ENCODE measurements at places on chromosomes 1 and 21.

GRCh38 chr1:230707732-230708630 is 5.9 kb downstream of the AGT start:
- no peak for DNase-seq

- no peak for DNase-seq
Measured at GRCh38 chr1:38834221-38834782, 25.3 kb downstream of the RRAGC start.

GRCh38 chr1:182120411-182121258 is 59.1 kb upstream of the ZNF648 start:
- DNase-seq: peak; percentile 48

DNA sequence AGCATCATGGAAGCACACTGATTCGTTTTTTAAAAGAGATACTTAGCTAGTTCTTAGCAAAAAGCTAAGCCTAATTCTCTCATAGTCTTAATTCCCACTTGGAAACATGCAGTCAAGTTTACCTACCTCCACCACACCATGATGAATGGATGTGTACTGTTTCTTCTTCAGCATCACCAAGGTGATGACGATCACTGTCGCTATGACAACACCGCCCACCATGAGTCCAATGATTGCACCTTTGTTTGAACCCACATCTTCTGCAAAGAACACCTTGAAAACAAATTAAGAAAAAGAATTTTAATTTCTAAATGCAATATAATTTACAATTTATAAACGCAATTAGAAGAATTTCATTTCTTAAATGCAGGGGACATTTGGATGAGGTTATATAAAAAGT is 156.8 kb downstream of the GABPA start:
- DNase-seq: no peak

- DNase-seq: no peak
Measured at GRCh38 chr1:56938646-56939045, 27.2 kb downstream of the C8B start.

DNA sequence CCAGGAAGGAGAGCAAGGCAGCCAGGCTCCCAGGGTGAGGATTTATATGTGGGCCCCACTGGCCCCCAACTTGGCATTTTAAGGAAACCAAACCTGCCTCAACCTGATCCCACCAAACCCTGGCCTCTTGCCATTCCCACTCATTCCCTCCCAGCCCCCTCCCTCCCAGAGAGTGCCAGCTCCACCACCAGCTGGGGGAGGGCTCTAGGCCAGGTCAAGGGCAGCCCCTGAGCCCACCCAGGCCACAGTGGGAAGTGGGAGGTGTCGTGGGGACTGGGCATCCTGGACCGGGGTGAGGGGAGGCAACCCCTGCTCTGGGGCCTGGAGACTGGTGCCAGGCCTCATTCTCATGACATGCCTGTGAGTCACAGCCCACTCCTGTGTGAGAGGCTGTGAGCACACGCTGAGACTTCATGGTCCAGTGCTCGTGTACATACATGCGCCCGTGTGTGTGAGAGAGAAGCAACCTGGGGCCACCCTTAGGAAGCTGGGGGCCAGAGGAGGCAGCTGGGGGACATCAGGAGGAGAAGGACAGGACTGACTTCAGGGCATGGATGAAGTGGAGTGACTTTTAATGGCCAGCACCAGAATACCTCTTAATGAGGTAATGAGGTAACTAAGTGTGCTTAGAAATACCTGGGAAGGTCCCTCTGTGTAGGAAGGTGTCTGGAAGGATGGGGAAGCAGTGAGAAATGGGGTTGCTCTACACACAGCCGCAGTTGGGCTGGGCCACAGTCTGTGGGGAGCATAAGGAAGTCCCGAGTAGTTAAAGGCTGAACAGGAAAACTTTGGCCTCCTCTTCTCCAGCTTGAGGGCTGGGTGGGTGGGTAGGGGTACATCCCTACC is at the start of gene S100A2:
Gene S100A2 (minus strand): TSS at position 316 of the 846 bp plus-strand sequence. CDS start 1,967 bp downstream, outside the sequence.
- peak; percentile 98 for DNase-seq

DNA sequence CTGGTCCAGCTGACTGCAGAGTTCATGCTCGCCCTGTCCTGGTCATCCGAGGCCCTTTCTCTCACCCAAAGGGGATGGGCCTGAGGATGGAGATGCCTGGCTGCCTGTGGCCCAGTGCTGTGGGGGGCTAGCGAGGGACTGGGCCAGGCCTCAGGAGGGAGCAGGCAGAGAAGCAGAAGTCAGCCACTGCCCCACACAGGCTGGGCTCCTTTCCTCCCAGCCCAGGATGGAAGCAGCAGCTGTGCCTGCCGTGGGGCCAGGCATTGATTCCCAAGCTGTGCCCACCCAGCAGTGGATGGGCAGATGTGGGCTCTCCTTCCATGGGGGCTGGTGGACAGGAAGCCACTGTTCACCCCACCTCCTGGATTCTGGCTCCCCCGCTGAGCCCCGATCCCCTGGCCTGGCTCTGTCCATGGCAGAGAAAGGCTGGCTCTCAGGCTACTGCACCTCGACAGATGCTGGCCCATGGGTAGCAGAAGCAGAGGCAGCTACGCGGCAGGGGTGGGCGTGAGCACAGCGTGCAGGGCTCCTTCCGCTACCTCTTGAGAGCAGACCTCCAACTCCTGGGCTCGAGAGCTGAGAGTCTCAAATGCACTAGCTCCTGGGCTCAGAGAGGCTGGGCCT is 24.6 kb downstream of the RUNX3 start:
- DNase-seq: no peak

GRCh38 chr21:33901412-33902288 is 14.0 kb downstream of the ATP5PO start:
- peak; percentile 84 for DNase-seq

- DNase-seq: peak; percentile 74
Measured at GRCh38 chr1:6424619-6425593, at the start of gene ESPN. Gene ESPN, plus strand, starts transcription at chr1:6424776. Its CDS starts 180 bp downstream, at chr1:6424956.

GRCh38 chr1:30596470-30596869 is 126.9 kb downstream of the MATN1 start:
- no peak for DNase-seq

DNA sequence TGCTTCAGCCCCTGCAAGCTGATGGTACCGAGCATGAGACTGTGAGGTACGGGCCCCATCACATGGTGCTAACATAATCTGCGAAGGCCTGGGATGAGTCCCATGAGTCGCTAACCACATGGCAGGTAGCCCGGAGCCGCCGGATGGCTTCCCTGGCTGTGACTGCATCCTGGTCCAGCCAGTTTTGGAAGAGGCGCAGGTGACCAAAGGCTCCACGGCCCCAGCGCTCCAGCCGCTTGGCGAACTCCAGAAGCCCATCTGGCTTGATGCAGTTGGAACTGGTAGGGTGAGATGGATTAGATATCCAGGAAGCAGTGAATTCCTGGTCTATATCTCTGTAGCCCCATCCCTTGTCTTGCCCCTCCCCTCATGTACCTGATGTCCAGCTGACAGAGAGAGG is 24.6 kb downstream of the LRRC41 start:
- peak; percentile 41 for DNase-seq

GRCh38 chr1:225460737-225461532 is 33.1 kb upstream of the LBR start:
- no peak for DNase-seq

- DNase-seq: peak; percentile 66
Measured at GRCh38 chr1:66237722-66238479, 296.1 kb upstream of the SGIP1 start.

DNA sequence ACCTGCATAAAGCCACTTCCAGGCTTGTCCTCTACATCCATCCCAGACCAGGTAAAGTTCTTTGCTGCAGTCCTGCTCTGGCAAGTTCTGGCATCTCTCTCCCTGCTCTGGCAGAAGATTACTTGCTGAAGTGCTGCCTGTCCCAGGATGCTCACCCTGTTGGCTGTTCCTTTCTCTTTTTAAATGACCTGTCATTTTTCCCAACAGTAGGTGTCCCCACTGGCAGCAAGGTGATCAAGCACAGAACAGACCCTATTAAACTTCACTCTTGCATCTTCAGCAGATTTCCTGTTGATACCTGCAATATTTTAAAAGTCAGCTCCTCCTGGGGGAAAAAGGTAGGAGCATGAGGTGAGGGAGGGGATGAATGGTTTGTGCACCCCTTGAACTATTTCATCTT is 332.6 kb downstream of the PBX1 start:
- DNase-seq: peak; percentile 54

DNA sequence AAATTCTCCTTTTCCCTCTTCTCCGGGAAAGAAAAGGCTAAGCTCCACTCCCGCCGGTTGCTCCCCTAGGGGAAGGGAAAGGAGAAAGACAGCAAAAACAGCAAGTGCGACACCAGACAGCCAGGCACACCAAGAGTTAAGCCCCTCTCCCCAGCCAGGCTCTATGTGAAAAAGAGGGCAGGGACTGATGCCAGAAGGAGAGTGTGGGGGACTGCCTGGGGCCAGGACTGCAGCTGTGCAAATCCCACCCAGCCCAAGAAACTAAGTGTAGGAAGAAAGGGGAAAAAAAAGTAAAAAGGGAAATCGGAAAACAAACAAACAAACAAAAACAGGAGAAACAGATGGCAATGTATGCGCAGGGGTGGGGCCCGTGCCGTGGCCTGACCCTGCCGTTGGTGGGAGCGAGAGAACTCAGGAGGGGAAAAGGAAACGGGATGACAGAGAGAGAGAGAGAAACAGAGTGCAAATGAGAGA is 27.7 kb upstream of the FMO1 start:
- no peak for DNase-seq

DNA sequence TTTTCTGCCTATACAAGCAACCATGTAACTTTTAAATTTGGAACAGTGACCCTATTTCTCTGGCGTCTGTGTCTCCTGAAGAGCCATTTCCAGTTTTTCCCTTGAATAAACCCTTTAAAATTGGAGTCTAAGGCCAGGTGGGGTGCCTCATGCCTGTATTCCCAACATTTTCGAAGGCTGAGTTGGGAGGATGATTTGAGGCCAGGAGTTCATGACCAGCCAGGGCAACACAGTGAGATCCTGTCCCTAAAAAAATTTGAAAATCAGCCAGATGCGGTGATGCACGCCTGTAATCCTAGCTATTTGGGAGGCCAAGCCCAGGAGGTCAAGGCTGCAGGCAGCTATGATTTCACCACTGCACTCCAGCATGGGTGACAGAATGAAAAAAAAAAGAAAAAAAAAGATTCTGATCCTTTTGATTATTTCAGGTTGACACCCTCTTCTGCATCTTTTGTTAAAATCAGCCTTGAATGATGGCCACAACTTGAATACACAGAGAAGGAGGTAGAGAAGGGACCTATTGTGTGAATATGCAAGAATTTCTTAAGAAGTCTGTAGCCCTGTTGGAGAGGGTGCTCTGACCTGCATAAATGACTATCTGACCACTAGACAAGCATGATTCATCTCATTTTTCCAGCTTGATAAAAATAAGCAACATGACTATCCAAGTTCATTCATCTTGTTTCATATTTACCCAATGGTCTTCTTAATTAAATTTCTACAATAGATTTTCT is 40.2 kb upstream of the PARP1 start:
- no peak for DNase-seq

GRCh38 chr1:212555426-212555825 is 53.1 kb upstream of the ATF3 start:
- no peak for DNase-seq

- no peak for DNase-seq
Measured at GRCh38 chr1:26019641-26020315, 1.8 kb upstream of the EXTL1 start.

- no peak for DNase-seq
Measured at GRCh38 chr1:183313063-183313462, 105.1 kb downstream of the NMNAT2 start.

GRCh38 chr1:25711555-25712298 is 88.3 kb upstream of the SELENON start:
- no peak for DNase-seq

DNA sequence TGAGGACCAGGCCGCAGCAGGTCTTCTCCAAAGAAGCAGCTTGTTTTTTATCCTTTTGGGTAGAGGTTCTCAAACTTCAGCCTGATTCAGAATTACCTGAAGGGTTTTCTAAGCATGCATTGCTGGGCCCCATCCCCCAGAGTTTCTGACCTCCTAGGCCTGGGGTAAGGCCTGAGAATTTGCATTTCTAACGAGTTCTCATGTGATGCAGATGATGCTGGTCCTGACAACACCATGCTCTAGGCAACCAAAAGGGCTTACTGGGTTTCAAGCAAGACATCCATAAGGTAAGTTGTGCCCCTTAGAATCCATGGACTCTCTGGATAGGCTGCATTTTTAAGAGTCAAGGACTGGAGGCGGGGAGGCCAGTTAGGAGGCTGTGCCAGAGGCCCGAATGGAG is 295.1 kb downstream of the HHIPL2 start:
- no peak for DNase-seq

GRCh38 chr1:54501849-54502248 is 46.2 kb upstream of the ACOT11 start:
- DNase-seq: no peak

GRCh38 chr21:33071770-33072306 is 1.9 kb downstream of the OLIG1 start:
- DNase-seq: peak; percentile 60

- DNase-seq: no peak
Measured at GRCh38 chr1:170145770-170146676, at the start of gene NTMT2. Gene NTMT2, plus strand, starts transcription at chr1:170145959. Its CDS starts 149 bp downstream, at chr1:170146108.

DNA sequence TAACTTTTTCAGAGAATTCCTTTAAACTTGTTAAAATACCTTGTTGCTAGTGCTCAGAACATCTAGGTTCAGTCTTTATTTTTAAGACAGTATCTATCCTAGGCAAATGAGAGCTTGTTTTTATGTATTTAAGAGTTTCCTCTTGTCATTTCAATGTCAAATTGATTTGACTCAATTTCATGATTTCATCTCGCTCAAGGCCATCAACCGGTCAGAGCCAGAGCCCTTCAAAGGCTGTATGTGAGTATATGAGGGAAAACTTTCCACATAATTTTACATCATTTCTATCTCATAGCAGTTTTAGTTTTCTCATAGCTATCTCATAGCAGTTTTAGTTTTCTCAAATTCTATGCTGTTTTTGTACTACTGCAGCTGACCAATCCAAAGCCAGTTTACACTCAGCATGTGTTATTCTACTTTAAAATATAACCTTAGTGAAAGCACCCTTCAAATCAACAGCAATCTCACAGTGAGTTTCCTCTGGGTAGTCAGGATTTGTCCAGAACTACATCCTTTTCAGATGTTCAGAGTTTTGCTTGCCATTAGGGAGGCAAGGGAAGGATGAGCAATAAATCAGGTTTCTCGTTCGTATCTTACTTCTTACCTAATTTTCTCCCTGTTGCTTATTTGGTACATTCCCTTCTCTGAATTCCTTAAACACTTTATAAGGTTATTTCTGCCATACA is 12.7 kb downstream of the HNRNPU start:
- DNase-seq: no peak

DNA sequence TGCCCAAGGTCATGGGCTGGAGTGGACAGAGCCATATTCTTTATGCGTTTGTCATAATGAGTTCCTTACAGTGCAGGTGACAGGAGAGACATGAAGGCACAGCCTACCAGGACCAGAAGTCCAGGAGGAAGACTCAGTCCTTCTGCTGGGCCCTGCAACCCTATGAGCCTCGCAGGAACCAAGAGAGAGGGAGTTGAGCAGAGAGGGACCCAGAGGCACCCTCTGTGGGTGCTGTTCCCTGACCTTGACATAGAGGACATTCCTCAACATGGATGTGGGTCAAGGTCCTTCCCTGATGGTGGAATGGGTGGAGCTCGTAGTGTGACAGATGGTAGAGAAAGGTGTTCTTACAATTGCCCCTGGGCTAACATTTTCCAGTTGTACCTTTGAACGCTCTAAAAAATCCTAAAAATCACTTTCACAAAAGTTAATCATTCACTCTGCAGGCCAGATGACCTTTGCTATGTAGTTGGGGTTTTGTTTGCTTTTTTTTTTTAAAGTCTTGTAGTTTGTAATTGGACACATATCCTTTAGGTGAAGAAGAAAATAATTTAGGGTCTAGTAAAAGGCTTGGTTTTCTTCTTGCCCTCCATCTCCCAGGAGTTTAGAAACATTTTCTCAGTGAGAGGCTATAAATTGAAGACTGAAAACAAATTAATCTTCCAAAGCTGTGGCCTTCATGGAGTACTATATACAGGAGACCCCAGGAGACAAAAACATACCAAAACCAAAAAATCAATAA is 41.9 kb downstream of the MAB21L3 start:
- DNase-seq: no peak

GRCh38 chr1:240287722-240288121 is 196.0 kb downstream of the FMN2 start:
- peak; percentile 19 for DNase-seq

Measured in DMS53 (cell line).